ENCODE measurements at places on chromosomes 12 and 14.

- no peak for DNase-seq
Observed at GRCh38 chr12:124790650-124791400, 72.8 kb downstream of the SCARB1 start.

- no peak for DNase-seq
Observed at GRCh38 chr14:56247495-56248200, 129.4 kb downstream of the PELI2 start.

DNA sequence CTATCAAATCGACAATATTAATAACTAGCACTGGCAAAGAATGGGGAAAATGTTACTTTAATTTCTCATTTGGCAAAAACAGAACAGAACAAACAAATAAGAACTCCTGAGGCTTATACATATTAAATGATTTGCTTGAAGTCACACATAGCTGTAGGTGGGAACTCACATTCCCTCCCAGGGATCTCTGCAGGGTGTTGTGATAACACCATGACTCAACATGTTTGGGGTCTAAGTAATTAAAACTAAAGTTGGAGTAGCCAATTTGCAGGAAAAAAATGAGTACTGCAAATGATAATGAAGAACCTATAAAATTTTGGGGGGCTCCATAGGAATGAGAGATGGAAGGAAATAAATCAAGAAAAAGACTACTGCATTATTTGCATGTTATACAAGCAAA, 27.5 kb downstream of the UNC79 start:
- DNase-seq = no peak

DNA sequence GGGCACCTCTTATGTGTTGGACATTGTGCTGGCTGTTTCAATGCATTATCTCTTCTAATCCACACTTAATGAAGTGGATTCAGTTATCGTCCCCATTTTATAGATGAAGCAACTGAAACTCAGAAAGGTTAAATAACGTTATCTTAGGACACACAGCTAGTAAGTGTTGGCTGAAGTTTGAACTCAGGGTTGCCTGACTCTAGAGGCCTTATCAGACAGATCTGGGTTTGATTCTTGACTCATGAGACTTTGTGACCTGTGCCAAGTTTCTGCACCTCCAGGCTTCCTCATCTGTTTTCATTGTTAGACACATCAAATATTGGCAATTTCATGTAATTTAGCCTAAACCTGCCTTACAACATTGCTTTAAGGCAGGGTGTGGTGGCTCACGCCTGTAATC, 18.2 kb upstream of the IRF2BPL start:
- DNase-seq = no peak

DNA sequence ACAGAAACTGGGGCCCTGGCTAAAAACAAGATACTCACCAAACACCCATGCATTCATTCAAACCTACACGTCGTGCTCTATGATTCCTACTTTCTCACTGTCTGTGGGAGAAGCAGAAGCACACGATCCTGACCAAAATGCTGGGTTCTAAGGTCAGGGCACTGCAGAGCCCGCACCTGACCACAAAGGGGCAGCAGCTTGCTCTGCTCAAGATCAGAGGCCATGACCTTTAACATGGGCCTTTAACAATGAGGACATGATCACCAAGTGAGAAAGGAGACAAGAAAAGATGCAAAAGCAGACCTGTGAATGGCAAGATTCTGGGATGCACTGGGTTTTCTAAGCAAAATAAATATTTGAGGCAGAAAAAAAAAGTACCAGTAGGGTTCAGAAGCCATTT, 40.1 kb upstream of the VPS33A start:
- DNase-seq = no peak

DNA sequence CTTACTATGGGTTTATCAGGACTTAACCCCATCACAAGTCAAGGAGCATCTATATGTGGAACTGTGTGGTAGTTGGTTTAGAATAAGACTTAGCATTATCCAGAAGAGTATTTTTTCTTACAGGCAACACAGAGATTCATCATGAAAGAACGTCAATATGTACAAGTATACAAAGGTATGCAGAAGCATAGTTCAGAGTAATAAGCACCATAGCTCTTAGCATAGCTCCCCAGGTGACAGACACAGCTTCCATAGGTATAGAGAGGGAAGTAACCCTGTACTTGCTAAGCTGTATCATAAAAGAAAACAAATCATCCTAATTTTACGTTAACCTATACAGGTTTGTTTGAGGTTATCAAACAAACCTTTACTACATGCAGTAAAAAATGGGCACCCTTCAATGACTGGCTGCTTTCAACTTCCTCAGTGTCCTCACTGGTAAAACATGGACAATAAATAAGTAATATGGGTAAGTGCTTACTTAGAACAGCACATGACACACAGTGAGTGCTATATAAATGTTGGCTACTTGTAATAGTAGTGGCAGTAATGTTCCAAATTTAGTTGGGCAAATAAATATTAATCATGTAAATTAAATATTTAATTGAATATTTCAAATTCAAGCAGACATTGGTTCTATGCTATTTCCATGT, 50.9 kb downstream of the PTPN21 start:
- DNase-seq = peak; percentile 64

GRCh38 chr14:104386151-104386841, 193.3 kb upstream of the C14orf180 start:
- no peak for DNase-seq

DNA sequence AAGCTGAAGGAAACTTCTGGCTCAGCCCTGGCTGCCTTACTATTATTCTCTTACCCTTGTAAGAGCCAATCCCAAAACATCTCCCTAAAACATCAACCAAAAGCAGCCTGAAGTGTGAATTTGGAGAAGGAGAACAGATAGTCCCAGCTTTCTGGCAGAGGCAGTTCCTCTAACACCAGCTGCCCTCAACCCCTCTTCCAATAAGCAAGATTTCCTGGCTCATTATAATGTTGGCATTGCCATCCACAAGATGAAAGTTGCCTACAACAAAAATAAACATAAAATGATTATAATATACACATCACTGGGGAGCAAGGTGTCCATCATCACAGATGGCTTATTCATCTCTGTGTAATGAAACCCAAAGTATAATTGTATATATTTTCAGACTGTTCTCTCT, 352.5 kb upstream of the CCDC196 start:
- DNase-seq = no peak

GRCh38 chr12:14960548-14961465, 594 bp downstream of the ARHGDIB start:
- peak; percentile 78 for DNase-seq

DNA sequence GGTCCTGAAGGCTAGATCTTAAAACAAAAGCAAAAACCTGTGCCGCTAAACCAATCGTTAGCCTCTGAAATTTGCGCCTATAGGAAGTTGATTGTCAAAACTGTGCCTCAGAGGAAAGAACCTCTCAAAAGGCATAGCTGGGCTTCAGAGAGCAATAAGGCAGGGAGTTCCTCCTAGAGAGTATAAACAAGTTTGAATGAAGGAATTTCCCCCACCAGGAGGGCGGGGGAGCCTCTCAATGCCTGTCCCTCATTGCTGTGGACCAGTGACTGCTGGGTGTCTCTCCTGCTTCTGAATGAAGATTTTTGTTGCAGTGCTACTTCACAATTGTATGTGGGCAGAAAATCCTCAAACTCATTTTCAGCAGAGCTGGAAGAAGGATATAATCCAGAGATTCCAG, 88.6 kb downstream of the KCNK10 start:
- DNase-seq = no peak
